AG09309 (cell line): ENCODE measurements at places on chromosomes 3 and 15.

- DNase-seq, result peak; percentile 46
Measured at GRCh38 chr15:28955160-28955992, 69.6 kb downstream of the APBA2 start.

- no peak for DNase-seq
Measured at GRCh38 chr3:124075753-124076152, 83.8 kb upstream of the ROPN1 start.

DNA sequence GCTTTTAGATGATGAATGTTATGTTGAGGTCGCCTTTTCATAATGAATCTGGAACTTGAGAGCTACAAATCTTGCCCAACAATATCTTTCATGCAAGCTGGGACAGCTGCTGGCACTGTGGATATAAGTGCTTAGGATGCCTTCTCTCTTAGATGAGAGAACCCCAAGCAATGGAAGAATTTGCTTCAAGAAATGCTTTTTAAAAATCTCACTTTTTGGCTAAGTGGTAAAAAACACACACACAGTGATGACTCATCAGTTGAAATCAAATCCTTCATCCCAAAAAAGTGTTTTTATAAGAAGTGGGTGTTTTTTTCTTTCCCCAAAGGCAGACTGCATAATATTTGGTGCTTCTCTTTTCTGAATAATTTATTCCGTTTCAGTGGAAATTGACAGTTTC lies 38.4 kb upstream of the GALNT15 start:
- DNase-seq, result no peak

- no peak for DNase-seq
Measured at GRCh38 chr3:23619705-23620637, 185.8 kb upstream of the UBE2E1 start.

- no peak for DNase-seq
Measured at GRCh38 chr3:119145128-119145499, 851 bp upstream of the TEX55 start.

- no peak for DNase-seq
Measured at GRCh38 chr3:67521053-67521646, 133.3 kb downstream of the SUCLG2 start.

- no peak for DNase-seq
Measured at GRCh38 chr15:44227584-44227983, 32.5 kb upstream of the FRMD5 start.

GRCh38 chr3:172530566-172530965 lies 7.3 kb upstream of the TNFSF10 start:
- DNase-seq, result no peak

- no peak for DNase-seq
Measured at GRCh38 chr15:64462492-64462891, 2.1 kb downstream of the ZNF609 start.

DNA sequence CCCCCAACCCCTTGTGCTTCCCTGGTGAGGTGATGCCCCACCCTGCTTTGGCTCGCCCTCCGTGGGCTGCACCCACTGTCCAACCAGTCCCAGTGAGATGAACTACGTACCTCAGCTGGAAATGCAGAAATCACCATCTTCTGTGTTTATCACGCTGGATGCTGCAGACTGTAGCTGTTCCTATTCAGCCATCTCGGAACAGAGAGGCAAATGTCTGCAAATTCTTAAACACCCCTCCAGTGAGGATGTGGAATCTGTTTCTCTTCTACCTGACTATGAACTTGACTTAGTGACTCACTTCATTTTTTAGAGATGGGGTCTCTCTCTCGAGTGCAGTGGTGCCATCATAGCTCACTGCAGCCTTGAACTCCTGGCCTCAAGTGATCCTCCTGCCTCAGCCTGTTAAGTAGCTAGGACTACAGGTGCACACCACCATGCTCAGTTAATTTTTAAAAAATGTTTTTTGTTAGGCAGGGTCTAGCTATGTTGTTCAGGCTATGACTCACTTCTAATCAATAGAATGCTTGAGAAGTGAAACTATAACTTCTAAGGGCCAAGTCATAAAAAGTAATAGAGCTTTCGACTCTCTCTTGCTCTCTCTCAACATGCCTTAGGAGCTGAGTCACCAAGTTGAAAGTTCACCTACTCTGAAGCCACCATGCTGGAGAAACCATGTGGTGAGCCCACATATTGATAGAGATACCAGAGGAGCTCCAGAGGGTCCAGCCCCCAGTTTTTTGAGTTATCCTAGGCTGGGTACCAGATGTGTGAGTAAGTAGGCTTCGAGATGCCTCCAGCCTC lies 11.5 kb upstream of the PARP14 start:
- DNase-seq, result peak; percentile 50

DNA sequence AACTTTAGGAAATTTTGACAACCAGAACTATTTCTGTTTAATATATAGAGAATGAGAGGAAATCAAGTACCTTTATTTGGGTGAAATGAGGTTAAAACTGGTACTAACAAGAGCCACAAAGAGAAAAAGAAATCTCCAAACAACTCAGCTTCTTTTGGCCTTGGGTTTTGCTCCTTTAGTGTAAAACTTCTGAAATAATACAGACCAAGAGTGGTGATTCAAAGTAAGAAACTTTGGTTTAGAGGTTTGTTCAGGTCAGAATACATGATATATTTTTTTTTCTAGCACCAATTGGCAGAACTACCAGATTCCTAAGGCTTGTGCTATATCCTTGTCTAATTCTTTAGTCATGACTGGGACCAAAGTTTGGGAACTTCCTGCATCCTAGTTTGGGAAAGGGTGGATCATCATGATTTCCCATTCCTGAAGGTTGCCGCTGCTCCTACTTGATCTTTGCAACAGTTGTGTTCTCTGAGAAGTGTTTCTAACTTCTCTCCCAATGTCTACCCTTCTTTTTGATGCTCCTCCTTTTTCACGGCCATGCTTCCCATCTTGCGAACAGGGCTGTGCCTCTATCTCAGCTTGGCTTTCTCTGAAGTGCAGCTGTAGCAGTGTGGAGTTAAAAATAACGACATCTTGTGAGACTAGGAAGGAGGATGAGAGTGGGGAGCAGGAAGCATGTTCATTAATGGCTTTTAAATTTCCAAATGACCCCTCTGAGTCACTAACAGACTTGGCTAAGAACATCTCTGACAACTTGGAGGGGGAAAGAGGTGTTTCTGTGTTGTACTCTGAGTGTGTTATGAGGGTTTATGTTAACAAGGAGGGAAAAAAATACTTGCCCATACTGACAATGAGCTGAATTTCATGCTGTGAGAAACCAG lies 87.7 kb downstream of the KCNAB1 start:
- no peak for DNase-seq

DNA sequence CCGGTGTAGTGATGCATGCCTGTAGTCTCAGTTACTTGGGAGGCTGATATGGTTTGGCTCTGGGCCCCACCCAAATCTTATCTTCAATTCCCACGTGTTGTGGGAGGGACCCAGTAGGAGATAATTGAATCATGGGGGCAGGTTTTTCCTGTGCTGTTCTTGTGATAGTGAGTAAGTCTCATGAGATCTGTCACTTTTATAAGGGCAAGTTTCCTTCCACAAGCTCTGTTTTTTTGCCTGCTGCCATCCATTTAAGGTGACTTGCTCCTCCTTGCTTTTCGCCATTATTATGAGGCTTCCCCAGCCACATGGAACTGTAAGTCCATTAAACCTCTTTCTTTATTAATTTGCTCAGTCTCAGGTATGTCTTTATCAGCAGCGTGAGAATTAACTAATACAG lies 566.7 kb upstream of the NECTIN3 start:
- no peak for DNase-seq

DNA sequence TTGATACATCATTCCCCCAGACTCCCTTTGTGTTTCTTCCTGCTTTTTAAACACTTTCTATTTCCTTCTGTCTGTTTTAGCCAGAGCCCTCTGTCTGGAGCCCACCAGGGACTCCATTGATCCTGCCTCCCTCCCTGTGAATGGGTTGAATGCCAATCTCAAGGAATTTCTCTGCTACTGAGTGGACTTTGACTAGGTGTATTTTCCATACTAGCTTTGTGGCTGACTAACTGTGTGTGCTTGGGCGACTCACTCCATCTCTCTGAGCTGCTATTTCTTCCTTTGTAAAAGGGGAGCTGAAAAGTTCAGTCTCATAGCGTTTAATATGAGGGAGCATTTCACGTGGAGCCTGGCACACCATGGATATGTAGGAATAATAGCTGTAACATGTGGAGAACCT lies 98.8 kb downstream of the EEFSEC start:
- no peak for DNase-seq

DNA sequence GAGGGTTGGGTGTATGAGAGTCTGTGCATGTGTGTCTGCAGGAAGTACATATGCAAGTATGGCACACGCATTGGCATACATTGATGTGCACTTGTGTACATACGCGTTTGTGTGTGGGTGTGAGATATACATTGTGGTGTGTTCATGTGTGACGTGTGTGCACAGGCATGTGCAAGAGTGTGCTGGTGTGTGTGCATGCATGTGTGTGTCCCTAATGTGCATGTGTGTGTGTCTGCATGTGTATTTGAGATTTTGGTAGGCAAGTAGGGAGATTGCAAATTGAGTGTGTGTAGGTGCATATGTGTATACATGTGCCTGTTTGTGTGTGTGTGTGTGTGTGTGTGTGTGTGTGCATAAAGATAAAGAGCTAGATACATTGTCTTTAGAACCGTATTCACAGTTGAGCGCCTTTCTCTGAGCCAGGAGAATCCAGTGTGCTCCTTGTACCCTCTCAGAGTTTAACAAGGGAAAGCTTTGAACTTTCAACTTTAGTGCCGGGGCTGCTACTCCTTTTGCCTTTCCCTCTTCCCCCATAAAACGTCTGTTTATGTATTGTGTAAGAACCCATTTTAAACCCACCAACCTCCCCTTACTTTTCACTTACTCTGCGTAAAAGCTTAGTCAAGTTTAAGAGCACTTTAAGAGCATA lies 152.4 kb upstream of the CHL1 start:
- no peak for DNase-seq

DNA sequence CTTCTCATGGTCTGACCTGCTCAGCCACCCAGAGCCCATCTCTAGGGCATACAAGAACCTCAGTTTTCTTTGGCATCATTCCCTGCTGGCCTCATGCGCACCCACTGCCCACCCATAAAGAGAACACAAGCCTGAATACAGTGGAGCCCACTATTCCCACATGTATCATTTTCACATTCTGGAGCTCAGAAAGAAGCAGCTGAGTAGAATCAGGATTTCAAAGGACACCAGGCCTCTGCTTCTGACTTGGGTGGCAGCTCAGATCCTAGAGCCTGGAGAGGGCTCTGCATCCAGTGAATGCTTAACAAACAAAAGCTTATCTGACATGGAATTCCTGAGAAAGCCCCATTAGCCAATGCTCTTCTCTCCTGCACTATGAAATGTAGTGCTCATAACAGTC lies 34.7 kb downstream of the RBP2 start:
- no peak for DNase-seq

GRCh38 chr3:111069974-111070771 lies 1.4 kb upstream of the NECTIN3 start:
- no peak for DNase-seq

DNA sequence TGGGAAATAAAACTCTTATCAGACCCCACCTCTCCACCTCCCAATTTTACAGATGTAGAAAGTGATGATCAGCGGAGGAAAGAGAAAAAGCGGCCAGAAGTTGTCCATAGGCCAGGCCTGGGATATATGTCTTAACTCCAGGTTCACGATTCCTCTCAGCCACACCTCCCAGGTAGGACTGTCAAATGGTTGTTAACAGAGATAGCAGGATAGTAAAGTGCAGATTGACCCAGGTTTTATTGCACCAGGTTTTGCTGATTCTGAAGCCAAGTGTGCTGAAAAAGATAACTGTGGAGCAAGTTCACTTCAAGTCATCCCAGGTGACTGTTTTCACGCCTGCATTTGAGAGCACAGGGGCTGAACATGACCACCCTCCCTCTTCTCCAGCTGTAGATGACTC lies 36.1 kb downstream of the LSM3 start:
- DNase-seq, result no peak

DNA sequence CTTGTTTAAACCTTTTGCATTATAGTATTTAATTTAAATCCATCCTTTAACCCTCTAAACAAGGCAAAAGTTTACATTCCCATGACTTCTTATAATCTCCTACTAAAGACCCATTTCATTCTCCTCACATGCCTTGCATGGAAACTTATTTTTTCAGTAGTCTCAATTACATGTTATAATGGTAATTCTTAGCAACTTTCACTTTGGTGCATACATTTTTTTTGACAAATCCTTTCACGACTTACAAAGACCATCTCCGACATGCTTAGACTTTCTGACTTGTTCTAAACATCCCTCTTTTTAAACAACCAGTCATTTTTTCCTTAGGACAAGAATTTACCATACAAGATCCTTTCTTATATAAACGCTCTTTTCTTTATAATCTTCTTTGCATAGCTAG lies 615.4 kb upstream of the GBE1 start:
- DNase-seq, result no peak

DNA sequence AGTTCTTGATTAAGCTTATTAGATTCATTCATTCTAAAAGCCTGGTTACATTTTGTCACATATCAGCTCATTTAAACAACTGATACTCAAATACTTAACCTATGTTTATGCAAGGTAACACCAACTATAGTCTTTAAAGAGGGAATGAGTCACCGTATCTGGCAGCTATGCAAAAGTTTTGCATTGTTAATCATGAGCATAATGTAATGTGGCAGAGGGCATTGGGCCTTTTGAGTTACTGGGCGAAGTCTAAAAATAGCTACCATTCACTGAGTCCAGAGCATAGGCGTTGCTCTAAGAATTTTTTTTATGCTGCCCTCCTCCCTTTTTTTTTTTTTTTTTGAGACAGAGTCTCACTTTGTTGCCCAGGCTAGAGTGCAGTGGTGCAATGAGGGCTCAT lies 277.7 kb upstream of the ZNF717 start:
- peak; percentile 67 for DNase-seq

DNA sequence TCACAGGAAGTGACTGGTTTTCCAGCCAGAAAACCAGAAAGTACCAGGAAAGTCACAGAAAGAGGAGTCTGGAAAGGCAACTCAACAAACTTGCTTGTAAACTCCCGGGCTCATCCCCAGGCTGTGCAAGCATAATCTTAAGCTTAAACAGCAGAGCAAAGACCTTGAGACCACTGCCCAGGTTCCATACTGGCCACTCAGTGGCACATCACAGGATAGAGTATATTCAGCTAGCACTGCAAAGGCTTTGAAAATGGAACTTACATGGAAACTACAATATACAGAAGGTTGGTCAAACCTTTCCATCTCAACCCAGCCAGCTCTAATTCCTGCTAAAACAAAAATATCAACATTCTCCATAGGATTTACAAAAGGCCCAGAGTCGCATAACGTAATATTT lies 20.1 kb downstream of the DMXL2 start:
- no peak for DNase-seq

GRCh38 chr3:20523293-20523692 lies 337.3 kb upstream of the SGO1 start:
- no peak for DNase-seq
